ENCODE measurements at places on chromosomes 6 and 20.

DNA sequence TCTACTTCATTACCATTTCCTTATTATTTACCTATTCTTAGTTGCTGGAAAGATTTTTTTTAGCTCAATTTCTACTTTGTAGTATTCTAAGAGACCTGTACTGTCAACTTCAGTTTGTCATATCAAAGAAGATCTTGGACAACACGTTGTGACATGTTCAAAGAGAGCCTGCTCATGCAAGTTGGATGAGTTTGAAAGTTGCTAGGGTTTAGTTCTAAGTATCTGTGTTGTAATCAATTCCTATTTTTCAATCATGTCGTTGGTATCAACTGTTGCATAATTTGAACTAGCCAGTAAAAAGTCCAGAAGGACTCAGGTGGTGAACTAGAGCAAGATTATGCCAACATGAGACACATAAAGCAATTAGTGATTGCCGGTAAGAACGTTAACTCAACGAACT, 30.2 kb downstream of the PKIB start:
- DNase-seq, result no peak

DNA sequence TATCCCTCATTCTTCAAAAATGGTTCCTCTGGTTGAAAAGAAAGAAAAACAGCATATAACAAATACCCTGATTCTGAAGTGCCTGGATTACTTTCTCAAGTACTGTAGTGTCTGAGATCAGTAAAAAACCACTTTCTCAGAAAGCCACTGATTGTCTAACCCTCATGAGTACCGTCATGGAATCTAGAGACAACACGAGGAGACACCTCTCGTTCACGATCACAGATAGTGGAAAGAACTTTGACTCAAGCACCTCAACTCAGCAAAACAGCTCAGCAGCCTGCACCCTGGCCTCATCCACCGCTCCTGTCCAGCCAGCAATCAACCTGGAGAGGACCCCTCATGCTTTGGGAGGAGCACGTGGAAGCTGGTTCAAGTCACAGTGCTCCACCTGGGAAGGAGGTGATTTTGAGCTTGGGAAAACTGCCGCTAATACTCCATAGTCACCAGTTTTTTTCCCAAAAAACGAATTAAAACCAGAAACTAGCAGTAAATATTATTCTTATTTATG, 1.0 kb downstream of the SCML4 start:
- DNase-seq, result no peak

GRCh38 chr6:163955756-163956155, 541.2 kb downstream of the QKI start:
- DNase-seq, result no peak

- DNase-seq, result no peak
These were observed 39.0 kb upstream of the JARID2 start for GRCh38 chr6:15206887-15207286.

DNA sequence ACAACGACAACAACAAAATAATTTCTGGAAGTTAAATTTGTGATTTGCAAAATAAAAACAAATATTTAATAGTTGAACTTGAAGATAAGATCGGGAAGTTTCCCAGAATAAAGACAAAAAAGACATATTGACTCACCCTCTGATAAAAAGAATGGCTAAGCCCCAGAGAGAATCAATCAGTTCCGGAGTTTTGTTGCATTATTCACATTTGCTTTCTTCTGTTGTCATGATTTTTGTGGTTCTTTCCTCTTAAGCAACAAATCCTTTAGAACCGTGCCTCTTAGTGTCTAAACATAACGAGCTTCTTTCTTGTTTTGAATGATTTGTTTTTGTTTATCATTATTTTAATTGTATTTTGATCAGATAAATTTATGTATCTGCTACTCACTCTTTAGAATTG, 337.7 kb upstream of the PRND start:
- peak; percentile 24 for DNase-seq

DNA sequence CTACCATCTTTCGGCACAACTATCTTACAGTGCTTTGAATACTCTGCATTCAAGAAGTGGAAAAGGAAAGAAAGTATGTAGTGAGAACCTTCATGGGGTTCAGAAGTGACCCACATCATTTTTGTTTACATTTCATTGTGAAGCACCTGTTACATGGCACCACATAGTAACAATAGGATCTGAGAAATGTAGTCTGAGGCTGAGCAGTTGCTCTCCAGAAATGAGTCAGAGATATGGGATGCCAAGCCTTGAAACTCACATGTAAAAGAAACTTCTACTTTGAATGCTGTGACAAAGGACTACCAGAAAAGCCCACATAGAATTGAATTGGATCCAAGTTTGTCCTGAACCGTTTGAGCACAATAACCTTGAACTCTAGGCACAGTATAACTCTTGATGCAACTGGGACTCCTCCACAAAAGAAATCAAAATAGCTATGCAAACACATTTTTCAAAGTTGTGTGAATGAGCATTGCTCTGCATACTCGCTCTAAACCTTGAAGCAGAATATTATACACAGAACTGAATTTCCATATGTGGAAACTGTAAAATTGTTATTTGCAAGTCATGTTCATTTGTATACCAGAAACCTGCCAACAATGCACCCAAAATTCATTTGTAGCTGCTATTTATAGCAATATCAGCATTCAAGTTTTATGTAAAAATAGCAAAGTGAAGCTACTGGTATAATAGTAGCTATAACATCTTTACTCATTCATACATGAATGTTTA, 400.9 kb upstream of the POU3F2 start:
- DNase-seq, result no peak

DNA sequence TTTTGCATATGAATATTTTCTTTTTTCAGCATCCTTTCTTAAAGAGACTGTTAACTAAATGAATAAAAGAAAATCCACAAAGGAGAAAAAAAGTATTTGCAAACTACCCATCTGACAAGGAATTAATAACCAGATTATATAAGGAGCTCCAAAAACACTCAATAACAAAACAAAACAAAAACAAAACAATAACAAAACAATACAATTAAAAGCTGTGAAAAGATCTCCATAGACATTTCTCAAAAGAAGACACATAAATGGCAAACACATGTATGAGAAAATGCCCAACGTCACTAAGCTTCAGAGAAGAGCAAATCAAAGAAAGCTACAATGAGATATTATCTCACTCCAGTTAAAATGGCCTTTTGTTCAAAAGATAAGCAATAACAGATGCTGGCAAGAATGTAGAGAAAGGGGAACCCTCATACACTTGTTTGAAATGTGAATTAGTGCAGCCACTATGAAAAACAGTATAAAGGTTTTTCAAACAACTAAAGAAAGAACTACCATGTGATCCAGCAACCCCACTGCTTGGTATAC, 1310.0 kb upstream of the EYS start:
- peak; percentile 2 for DNase-seq

DNA sequence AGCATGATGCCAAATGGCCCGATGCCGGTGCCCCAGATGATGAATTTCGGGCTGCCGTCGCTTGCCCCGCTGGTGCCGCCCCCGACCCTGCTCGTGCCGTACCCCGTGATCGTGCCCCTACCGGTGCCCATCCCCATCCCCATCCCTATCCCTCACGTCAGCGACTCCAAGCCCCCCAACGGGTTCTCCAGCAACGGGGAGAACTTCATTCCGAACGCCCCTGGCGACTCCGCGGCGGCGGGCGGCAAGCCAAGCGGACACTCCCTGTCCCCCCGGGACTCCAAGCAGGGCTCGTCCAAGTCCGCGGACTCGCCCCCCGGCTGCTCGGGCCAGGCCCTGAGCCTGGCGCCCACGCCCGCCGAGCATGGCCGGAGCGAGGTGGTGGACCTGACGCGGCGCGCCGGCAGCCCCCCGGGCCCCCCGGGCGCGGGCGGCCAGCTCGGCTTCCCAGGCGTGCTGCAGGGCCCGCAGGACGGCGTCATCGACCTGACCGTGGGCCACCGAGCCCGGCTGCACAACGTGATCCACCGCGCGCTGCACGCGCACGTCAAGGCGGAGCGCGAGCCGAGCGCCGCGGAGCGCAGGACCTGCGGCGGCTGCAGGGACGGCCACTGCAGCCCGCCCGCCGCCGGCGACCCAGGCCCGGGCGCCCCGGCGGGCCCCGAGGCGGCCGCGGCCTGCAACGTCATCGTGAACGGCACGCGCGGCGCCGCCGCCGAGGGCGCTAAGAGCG, 144.6 kb downstream of the SOBP start:
- DNase-seq, result no peak

- DNase-seq, result no peak
These were observed 739 bp downstream of the GSS start for GRCh38 chr20:34954904-34955230.

DNA sequence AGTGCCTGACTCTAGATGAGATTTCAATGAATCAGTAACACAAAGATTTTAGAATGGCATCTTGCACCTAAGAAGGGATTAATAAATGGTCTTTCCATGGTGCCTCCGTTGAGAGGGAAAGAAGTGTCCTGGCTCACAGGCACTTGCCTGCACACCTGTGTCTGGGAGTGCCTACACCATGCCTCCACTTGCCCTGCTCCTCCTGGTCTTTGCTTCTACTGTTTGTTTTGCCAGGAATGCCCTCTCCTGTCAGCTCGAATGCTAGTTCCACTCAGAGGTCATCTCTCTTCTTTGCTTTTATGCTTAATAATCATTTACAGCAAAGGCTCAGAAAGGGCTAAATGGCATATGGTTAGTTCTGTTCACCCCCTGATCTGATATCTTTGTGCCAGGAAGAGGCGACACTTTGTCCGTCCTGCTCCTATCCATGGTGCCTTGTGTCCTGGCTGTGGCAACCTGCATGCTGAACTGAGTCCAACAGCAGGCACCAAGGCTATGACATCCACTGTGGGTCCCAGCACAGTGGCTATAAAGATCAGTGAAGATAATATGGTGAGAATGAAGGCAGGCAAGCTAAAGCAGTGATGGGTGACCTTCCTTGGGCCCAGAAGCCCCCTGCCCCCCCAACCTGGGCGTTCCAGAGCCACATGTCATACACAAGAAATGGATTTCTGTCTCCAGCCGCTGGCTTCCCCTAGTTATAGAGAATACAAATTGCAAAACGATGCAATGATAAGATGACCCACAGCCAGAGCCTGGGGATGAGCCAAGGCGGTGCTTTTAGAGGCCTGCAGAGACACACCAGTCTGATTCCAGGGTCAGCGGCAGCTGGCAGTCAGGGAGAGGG, 1.4 kb downstream of the C6orf132 start:
- no peak for DNase-seq

- DNase-seq, result no peak
These were observed 388.2 kb downstream of the TBC1D32 start for GRCh38 chr6:120945905-120946594.

GRCh38 chr6:4666886-4667513, 109.2 kb upstream of the CDYL start:
- no peak for DNase-seq

- DNase-seq, result no peak
These were observed 16.1 kb upstream of the LAMP5 start for GRCh38 chr20:9498322-9498721.

- DNase-seq, result no peak
These were observed 369.0 kb downstream of the SYNE1 start for GRCh38 chr6:152267967-152268845.

GRCh38 chr20:55211481-55211880, 736.1 kb downstream of the DOK5 start:
- DNase-seq, result no peak

GRCh38 chr6:134346932-134347545, 29.1 kb upstream of the SGK1 start:
- no peak for DNase-seq

GRCh38 chr6:39088331-39088730, 26.7 kb downstream of the SAYSD1 start:
- peak; percentile 34 for DNase-seq

GRCh38 chr6:16081326-16081725, 47.6 kb upstream of the MYLIP start:
- DNase-seq, result no peak

DNA sequence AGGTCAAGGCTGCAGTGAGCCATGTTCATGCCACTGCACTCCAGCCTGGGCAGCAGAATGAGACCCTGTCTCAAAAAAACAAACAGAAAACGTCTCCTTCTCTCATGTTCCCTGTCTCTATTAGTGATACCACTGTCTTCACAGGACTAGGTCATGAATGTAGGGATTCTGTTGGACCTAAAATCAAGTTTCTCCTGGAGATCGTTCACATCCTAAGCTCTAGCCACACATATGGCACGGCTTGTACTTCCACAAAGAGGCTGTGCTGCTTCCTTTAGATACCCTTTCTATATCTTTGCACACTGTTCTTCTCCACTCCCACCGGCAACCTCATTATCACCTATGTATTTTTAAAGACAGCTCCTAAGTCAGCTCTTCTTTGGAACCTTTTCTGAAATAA, 96.5 kb downstream of the ADGRG6 start:
- DNase-seq, result no peak

DNA sequence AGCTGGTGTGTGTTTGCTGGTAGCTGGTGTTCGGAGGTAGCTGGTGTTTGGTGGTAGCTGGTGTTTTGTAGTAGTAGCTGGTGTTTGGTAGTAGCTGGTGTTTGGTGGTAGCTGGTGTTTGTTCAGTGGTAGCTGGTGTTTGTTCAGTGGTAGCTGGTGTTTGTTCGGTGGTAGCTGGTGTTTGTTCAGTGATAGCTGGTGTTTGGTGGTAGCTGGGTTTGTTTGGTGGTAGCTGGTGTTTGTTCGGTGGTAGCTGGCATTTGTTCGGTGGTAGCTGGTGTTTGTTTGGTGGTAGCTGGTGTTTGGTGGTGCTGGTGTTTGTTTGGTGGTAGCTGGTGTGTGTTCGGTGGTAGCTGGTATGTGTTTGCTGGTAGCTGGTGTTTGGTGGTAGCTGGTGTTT, 48.0 kb downstream of the BMP7 start:
- no peak for DNase-seq

DNA sequence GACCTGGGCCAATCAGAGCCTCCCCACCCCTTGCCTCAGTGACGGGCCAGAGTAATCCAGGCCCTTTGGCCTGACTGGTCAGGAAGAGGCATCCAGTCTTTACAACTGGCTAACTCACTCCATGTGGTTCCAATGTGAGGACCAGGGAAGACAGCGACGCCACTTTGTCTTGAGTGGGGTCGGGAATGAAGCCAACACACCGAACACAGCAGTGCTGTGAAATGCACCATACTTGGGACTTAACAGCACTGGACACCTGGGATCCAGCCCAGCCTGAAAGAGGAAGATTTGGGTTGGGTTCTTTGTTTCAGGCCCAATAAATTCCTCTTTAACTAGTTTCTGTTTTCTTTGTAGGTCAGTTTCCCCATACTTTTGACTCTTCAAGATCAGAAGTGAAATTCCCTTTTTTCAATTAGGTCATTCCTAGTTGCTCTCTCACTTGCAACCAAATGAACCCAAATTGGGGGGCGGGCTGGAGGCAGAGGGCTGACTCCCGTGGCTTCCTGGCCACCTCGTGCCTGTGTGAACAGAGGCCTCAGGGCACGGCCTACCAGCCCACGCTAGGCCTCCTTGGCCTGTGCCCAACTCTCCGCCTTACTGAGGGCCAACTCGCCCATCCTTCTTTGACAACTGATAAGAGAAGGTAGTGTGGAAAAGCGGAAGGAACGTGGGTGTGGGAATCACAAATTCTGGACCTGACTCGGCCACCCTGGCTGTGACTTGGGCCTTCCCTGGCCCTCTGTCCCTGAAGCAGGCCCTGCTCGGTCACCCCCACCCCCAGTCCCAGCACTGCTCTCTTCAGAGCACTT, 17.1 kb downstream of the SULF2 start:
- DNase-seq, result no peak

GRCh38 chr6:30682143-30683117, 4.0 kb downstream of the PPP1R18 start:
- DNase-seq, result peak; percentile 71

- no peak for DNase-seq
These were observed 8.1 kb downstream of the FOXA2 start for GRCh38 chr20:22576273-22576672.

GRCh38 chr6:152946995-152947394, 35.8 kb downstream of the FBXO5 start:
- DNase-seq, result no peak

All from foreskin melanocyte (primary cell).